Central memory CD8-positive, alpha-beta T cell (primary cell): ENCODE measurements at places on chromosomes 16 and 17.

- peaks cover 24% of the 10 kb centered on the region for H3K4me1 ChIP-seq
- DNase-seq = no peak
- H3K27ac ChIP-seq = peak overlapping the region; percentile 46
These were observed 6.0 kb downstream of the TMEM106A start for GRCh38 chr17:43217614-43218087.

DNA sequence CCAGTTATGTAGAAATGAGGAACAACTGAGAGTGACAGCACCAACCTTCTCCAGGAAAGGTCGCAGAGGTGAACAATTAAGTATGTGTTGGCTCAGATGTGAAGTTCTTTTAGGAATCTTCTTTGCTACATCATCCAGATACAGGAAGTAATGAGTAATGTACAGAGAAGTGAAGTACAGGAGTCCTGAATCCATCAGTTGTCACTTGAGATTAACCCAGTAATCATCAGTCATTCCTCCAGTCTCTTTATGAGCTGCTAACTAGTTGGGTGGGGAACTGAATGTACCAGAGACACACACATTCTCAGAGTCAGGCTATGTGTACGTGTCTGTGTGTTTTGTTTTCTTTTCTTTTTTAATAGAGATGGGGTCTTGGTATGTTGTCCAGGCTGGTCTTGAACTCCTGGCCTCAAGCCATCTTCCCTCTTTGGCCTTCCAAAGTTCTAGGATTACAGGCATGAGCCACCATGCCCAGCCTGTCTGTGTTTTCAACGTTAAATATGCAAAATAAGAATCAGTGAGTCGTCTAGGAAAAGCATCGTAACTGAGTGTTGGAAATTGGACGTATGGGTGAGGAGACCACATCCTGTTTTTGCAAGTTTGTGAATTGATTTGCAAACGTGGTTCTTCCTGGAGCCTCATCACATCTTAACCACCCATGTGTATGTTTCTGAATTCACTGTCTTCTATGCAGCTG is 19.9 kb downstream of the ZNF200 start:
- no peak for DNase-seq
- H3K27me3 ChIP-seq = no peaks in the 10 kb centered on the region
- H3K4me1 ChIP-seq = peaks cover 36% of the 10 kb centered on the region
- H3K36me3 ChIP-seq = peaks cover 11% of the 10 kb centered on the region
- peak overlapping the region; percentile 96 for H3K27ac ChIP-seq

DNA sequence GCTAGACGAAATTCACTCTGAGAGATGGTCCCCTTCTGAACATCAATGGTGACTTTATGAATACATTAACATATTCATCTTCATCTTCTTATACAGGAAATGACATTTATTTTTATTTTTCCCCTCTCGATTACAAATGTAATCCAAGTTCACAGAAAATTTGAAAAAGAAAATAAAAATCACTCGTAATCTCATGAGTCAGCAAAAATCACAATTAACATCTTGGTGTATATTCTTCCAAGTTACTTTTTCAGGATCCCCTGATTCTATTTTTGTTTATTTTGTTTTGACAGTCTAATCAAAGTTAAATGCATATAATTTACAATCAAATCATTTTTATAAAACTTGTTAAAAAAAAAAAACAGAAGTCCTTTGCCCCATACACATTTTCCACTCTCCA is 27.6 kb downstream of the C16orf87 start:
- H3K27me3 ChIP-seq = no peaks in the 10 kb centered on the region
- DNase-seq = no peak
- H3K27ac ChIP-seq = no peak overlapping the region
- H3K4me1 ChIP-seq = peaks cover 6% of the 10 kb centered on the region
- H3K4me3 ChIP-seq = no peak overlapping the region

DNA sequence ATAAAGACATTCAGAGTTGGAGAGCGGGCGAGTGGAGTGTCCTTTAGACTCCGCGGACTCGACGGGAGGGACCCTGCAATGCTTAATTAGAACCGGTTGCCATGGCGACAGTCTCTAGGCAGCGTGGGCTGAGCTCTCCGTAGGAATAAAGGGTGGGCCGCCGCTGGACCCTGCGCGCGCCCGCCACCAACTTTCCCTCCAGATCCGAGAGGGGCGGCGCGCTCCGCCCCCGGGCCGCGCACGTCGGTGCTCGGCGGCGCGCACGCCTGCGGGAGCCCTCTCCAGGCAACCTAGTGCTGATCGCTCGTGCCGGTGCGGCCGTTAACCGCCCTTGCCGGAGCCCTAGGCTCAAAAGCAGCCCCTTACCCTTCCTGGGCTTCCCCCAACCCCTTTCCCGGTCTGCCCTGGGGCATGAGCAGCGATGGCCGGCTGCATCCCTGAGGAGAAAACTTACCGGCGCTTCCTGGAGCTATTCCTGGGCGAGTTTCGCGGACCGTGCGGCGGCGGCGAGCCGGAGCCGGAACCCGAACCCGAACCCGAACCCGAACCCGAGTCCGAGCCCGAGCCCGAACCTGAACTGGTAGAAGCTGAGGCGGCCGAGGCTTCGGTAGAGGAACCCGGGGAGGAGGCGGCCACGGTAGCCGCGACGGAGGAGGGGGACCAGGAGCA is at the start of gene PPM1E:
Gene PPM1E (plus strand): TSS at position 278 of the 669 bp plus-strand sequence.
- H3K4me3 ChIP-seq = peak within 1 kb of the TSS; percentile 89
- H3K36me3 ChIP-seq = peaks cover 2% of the 10 kb centered on the region
- peaks cover 64% of the 10 kb centered on the region for H3K27me3 ChIP-seq
- DNase-seq = no peak
- peaks cover 14% of the 10 kb centered on the region for H3K4me1 ChIP-seq

- peaks cover 44% of the 10 kb centered on the region for H3K27me3 ChIP-seq
- peak within 1 kb of the TSS; percentile 85 for H3K4me3 ChIP-seq
- peaks cover 11% of the 10 kb centered on the region for H3K36me3 ChIP-seq
These were observed at the start of gene PLEKHH3 for GRCh38 chr17:42676424-42677011. Gene PLEKHH3, minus strand, starts transcription at chr17:42676994. Its CDS starts 431 bp downstream, at chr17:42676563.

DNA sequence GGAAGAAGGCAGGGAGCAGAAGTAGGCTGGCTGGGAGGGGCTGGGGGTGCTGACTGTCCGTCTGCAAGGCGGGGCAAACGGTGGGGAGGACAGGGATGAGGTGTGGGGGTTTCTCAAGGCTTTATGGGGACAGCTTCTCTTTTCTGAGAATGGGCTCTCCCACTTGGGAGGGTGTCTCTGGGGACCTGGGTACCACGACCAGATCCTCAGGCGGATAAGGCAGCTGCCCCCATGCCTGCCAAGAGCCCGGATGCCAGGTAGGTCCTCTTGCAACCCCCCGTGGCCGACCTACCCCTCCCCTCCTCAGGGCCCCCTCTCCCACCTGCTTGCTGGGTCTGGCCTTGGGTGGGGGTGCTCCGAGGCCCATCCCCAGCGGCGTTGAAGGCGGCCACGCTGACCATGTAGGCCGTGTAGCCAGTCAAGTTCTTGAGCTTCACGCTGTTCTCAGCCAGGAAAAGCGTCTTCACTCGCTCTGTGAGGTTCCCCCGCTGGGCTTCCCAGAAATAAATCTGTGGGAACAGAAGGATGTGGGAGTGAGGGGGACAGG is 56.4 kb upstream of the CDC42EP4 start:
- H3K27me3 ChIP-seq = peaks cover 31% of the 10 kb centered on the region
- no peak for DNase-seq
- H3K4me3 ChIP-seq = no peak overlapping the region
- H3K4me1 ChIP-seq = no peaks in the 10 kb centered on the region
